ENCODE measurements at places on chromosomes 6 and 20.
A peak's percentile ranks its signal among the peaks of the same experiment; 100 is the strongest.

DNA sequence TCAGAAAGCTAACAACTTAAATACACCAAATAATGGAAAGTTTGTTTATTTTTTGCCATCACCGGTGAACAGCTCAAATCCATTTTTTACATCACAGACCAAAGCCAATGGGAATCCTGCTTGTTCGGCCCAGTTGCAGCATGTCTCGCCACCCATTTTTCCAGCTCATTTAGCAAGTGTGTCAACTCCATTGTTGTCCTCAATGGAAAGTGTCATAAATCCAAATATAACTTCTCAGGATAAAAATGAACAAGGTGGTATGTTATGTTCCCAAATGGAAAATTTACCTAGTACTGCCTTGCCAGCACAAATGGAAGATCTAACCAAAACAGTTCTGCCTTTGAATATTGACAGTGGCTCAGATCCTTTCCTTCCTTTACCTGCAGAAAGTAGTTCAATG, 65.3 kb upstream of the SMIM8 start:
- DNase-seq = no peak

GRCh38 chr20:33811776-33812151, 616 bp downstream of the CHMP4B start:
- no peak for DNase-seq

DNA sequence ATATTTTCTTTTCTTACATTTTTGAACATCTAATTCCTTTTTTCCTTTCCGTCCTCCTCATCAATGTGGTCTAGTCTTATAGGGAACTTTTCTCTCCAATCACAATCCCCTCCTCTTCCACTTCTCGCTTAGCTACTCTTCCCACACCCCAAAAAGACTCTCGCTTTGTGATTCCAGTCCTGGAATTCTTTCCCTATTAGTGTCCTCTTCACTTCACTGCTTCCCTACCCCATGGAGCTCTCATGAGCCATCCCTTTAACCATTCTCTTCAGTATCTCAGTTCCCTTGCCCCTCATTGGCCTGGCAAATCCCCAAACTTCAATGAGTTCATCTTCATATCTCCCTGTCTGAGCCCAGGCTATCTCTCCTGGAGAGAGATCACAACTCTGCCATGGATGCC, 55.3 kb upstream of the CEP85L start:
- DNase-seq = no peak

DNA sequence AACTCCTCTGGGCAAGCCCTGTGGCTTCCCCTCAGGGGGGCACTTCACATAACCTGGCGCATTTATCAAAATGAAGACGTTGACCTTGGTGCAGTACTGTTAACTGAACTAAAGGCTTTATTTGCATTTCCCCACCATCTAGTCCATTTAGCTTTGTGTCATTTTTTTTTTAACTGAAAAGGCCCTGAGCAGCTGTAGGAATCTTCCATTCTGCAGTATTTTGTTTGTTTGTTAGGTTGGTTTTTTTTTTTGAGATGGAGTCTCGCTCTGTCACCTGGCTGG, 10.7 kb downstream of the TMEM181 start:
- no peak for DNase-seq

- DNase-seq = no peak
Observed at GRCh38 chr6:96089173-96089572, 73.4 kb downstream of the FUT9 start.

DNA sequence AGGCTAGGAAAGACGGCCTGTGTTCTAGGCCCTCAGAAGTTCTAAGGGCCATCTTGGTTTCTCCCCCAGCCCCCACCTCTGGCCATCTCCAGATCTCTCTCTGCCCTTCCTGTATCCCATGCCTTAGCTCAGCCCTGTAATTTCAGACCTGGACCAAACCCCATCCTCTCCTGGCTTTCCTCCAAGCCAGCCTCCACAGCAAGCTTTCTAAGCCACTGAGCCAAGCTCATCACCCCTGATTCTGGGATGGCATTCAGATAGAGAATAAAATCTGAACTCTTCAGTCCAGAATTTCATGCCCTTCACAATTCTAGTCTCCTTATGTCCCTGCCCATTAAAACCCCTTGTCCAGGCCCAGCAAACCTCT, 18.9 kb upstream of the CCM2L start:
- no peak for DNase-seq

GRCh38 chr6:55473722-55474121, 105.3 kb downstream of the HMGCLL1 start:
- no peak for DNase-seq

- peak; percentile 81 for DNase-seq
Observed at GRCh38 chr20:50190251-50191064, at the start of gene CEBPB. Gene CEBPB (plus strand): TSS chr20:50190830. CDS start chr20:50191034, 204 bp downstream.

DNA sequence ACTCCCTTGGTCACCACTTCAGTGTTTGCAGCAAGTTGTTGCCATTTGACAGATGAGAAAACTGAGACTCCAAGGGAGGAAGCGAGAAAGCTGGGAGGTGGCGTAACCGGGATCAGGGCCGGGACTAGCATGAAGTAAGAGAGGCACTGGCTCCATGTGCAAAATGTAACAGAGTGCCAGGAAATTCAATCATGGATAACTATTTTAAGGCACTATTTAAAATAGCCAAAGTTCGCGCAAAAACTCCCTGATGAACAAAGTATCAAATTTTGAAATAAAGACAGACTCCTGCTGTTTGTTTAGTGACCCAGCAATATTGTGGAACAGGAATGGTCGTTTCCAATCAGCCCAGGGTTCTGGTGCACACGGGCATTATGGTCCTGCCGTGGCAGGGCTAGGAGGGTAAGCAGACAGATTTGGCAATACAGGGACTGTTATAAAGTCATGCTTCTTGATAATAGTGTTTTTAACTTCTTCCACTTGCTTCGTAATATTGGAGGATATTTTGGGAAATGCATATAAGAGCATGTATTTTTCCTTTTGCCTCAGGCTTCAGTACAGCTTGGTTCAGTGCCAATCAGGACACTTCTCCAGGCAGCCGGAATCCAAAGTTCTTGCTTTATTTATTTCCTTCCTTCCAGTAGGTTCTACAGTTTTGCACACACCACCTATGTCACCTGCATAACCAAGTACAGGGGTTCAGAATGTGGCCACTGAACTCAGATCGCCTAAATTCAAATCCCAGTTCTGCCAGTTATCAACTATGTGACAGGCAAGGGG, 141.6 kb downstream of the EYA2 start:
- no peak for DNase-seq

GRCh38 chr6:69880601-69881000, 14.2 kb downstream of the COL19A1 start:
- DNase-seq = no peak

GRCh38 chr20:46709055-46709458, 392 bp upstream of the SLC2A10 start:
- no peak for DNase-seq

DNA sequence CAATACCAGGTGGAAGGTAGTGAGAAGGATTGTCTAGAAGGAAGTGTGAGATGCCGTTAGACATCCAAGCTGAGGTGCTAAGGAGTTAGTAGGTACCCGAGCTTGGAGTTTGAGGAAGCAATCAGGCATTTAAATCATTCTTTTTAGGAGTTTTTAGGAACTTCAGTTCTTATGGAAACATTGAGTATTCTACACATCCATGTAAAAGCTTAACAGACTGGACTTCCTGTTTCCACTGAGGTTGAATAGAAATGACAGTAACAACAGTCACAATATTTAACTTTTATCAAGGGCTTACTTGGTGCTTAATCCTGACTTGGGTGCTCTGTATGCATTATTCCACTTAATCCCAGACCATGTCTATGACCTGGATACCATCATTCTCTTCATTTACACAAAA, 136.4 kb downstream of the UST start:
- DNase-seq = no peak

GRCh38 chr6:23633996-23634395, 492.0 kb upstream of the NRSN1 start:
- DNase-seq = no peak

DNA sequence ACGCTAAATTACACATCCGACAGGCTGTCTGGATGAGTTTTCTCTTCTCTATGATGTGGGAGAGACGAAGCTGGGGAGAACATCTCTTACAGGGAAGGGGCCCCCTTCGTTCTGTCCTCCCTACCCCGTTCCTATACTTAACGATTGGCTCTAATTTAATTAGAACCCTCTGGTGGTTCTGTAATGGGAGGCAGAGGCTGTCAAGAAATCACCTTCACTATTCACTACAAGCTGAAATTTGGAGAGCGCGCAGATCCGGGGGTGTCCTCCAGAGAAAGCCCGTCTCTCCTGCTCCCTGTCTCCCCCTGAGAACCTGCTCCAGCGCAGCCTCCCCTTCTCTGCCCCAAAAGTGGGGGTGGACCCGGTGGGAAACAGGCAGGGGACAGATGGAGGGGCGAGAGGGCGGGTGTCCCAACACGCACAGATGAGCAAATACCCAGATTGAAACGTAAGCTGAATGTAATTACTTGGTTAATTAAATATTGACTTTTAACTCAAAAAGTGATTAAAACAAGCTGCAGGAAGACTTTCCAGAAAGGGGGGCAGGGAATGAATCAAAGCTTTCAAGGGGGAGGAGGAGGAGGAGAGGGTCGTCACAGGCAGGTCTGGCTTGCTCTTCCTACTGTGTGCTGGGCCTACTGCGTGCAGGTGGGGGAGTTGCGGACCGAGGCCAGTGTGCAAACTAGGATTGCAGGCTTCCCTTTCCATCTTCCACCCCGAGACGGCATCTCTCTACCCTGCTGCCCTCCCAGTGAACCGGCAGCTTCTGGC, 1.3 kb downstream of the SULF2 start:
- peak; percentile 59 for DNase-seq

GRCh38 chr6:90351696-90352095, 55.1 kb upstream of the BACH2 start:
- no peak for DNase-seq

All from retina (tissue), 1 donor.